ENCODE measurements at places on chromosomes 13 and 19. TPM values are rescaled to one million over a fixed set of nuclear protein-coding genes. Genes with fewer than 3 reads are reported as not detected.
A peak's percentile ranks its signal among the peaks of the same experiment; 100 is the strongest.

Gene RFXANK
- 98.7 TPM for total RNA-seq

DNA sequence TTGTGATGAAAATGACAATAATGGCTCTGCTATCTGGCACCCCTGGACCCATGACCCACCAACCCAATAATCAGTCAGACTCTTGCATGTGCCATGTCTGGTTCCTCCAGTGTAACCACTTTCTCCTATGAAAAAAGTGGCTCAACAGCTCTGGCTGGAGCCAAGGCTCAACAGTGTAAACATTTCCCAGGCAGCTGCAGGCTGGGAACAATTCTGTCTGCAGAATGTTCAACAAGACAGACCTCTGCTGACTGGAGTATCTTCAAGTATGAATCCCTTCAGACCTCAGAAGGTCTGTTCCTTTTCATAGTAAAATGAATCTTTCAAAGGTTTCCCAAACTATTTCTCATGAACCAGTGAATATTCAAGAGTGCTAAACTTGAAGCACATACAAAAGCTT is 410.1 kb upstream of the HTR2A start:
- DNase-seq, result no peak
- no peak overlapping the region for H3K4me3 ChIP-seq
- no peaks in the 10 kb centered on the region for H3K36me3 ChIP-seq

GRCh38 chr13:47408546-47409319 is 511.9 kb upstream of the HTR2A start:
- no peak overlapping the region for H3K4me3 ChIP-seq
- no peak for DNase-seq
- no peaks in the 10 kb centered on the region for H3K36me3 ChIP-seq
- no peaks in the 10 kb centered on the region for H3K27me3 ChIP-seq
- H3K4me1 ChIP-seq, result no peaks in the 10 kb centered on the region

DNA sequence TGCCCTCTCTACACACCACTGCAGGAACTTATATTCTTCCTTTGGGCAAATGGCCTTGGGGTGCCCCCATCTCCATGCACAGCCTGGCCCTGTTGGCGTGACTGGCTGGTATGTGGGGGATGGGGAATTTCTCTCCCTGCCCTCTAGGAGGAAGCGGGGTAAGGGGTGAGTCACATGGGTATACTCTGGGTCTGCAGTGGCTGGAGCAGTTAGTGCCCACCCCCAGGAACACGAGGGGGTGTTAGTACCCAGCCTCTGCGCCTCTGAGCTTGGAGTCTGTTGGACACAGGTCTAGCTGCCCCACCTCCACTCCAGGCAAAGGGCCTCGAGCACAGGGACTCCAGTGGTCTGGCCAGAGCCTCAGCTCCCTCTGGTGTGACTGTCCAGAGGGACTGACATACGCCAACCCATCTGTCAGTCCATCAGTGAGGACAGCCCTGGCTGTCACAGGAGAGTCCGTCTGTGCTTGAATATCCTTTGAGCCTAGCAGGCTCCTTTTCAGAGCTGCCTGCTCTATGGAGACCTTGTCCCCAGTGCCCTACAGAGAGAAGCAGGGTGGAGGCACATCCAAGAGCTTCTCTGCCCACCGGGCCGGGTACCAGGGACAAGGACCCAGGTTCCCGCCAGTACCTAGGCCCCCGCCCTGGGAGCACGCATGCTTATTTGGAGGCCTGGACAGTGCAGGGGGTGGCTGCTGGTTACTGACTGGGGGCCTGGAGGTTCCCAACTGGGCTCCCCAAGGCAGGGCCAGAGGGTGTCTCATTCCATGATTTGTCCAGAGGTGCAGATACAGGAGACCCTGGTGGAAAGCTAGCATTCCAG is 66.6 kb downstream of the CHST8 start:
- H3K27ac ChIP-seq, result no peak overlapping the region
- DNase-seq, result no peak
- H3K27me3 ChIP-seq, result peaks cover 8% of the 10 kb centered on the region
- H3K4me3 ChIP-seq, result no peak overlapping the region
- H3K36me3 ChIP-seq, result no peaks in the 10 kb centered on the region

DNA sequence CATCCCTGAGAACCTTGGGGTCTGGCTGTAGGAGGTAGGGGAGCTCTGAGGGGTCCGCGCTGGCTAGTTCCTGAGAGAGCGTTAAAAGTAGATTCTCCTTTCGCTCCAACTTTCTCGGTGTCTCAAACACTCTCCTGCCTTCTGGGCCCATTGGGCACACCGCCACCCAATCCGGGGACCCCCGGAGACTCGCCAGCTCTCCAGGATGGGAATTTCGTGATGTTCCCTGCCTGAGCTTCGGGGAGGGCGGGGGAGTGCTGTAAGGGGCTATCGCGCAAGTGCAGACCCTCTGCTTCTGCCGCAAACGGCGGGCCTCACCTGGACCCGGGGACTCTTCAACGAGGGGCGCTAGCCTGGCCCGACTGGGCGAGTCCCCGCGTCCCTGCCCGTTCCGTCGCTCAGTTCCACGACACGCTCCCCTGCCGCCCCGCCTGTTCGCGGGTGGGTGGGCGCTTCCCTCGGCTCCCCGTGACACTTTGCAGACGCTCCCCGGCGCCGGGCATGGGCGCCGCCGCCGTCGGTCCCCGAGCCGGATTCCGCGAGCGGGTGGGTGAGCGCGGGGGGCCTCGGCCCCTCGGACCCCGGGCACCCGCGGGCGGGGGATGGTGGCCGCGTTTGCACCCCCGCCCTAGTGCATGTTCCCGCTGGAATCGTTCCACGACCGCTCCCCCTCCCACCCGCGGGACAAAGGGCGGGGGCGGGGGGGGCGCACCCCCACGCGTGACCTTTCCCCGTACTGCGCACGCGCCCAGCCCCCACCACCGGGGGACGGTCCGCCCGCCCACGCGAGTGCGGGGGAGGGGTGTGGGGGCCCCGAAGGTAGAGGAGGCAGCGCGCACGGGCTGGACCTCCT is at the start of gene CCDC106:
Gene CCDC106 (plus strand): TSS at position 481 of the 853 bp plus-strand sequence. CDS start 835 bp downstream, outside the sequence.
- H3K36me3 ChIP-seq, result peaks cover 25% of the 10 kb centered on the region
- H3K27me3 ChIP-seq, result no peaks in the 10 kb centered on the region
- peak within 1 kb of the TSS; percentile 80 for H3K27ac ChIP-seq
- peak within 1 kb of the TSS; percentile 78 for H3K4me3 ChIP-seq
- H3K4me1 ChIP-seq, result peaks cover 45% of the 10 kb centered on the region

Gene MRPL34
- 112 TPM for total RNA-seq

- no peak overlapping the region for H3K27ac ChIP-seq
- H3K4me3 ChIP-seq, result no peak overlapping the region
- H3K4me1 ChIP-seq, result peaks cover 6% of the 10 kb centered on the region
- no peaks in the 10 kb centered on the region for H3K36me3 ChIP-seq
These were observed 614 bp downstream of the FXYD3 start for GRCh38 chr19:35116072-35116801.

GRCh38 chr19:15213715-15214381 is 13.1 kb upstream of the NOTCH3 start:
- no peaks in the 10 kb centered on the region for H3K27me3 ChIP-seq
- DNase-seq, result no peak
- H3K36me3 ChIP-seq, result no peaks in the 10 kb centered on the region
- no peaks in the 10 kb centered on the region for H3K4me1 ChIP-seq

DNA sequence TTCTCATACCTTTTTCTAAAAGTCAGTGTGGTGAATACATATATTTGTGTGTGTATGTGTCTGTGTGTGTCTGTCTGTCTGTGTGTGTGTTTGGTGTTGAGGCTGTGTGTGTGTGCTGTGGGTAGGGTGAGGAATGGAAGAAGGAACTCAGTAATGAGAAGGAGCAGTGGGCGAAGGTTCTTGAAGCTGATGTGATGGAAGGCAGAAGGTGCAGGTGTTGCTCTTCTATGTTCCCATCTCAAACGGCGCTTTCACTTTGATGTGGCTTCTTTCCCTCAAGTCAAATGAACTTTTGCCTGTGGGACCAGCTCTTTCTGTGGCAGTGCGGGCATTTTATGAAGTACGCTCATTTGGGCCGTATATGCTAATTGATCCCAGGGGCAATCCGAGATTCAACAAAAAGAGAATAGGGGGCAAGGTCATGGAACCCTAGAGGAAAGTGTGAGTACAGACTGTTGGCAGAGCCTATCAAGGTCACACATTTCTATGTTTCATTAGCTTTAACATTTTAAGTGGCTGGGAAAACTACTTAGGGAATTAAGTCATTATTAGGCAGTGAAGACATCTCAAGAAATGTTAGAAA is 15.2 kb downstream of the BIVM start:
- H3K36me3 ChIP-seq, result peaks cover 54% of the 10 kb centered on the region
- no peaks in the 10 kb centered on the region for H3K27me3 ChIP-seq
- H3K4me1 ChIP-seq, result peaks cover 22% of the 10 kb centered on the region
- H3K4me3 ChIP-seq, result no peak overlapping the region

Gene STARD13
- not detected for total RNA-seq

DNA sequence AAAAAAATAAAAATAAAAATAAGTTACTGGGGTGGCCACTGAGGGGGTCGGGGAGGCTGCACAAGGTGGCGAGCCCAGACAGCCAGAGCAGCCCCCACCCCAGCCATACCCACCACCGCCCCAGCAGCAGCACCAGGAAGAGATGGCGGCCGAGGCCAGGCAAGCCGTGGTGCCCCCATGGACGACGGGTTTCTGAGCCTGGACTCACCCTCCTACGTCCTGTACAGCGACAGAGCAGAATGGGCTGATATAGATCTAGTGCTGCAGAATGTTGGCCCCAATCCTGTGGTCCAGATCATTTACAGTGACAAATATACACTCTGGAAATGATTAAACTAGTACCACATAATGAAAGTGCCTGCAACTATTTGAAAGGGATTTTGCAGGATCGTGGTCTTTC is 71.6 kb upstream of the ZDHHC20 start:
- no peak overlapping the region for H3K4me3 ChIP-seq
- no peaks in the 10 kb centered on the region for H3K27me3 ChIP-seq
- DNase-seq, result no peak
- H3K4me1 ChIP-seq, result no peaks in the 10 kb centered on the region
- H3K36me3 ChIP-seq, result no peaks in the 10 kb centered on the region

Gene CDX2
- total RNA-seq, result not detected

- no peaks in the 10 kb centered on the region for H3K36me3 ChIP-seq
- H3K4me1 ChIP-seq, result no peaks in the 10 kb centered on the region
- no peak overlapping the region for H3K27ac ChIP-seq
- H3K27me3 ChIP-seq, result no peaks in the 10 kb centered on the region
These were observed 864.1 kb downstream of the DIAPH3 start for GRCh38 chr13:59299584-59299983.

GRCh38 chr19:56934438-56935090 is 94.0 kb upstream of the PEG3 start:
- no peaks in the 10 kb centered on the region for H3K36me3 ChIP-seq
- no peaks in the 10 kb centered on the region for H3K27me3 ChIP-seq
- DNase-seq, result no peak
